ENCODE measurements at places on chromosomes 3 and 15.

GRCh38 chr15:37806808-37807207 lies 127.6 kb upstream of the TMCO5A start:
- no peak for DNase-seq

DNA sequence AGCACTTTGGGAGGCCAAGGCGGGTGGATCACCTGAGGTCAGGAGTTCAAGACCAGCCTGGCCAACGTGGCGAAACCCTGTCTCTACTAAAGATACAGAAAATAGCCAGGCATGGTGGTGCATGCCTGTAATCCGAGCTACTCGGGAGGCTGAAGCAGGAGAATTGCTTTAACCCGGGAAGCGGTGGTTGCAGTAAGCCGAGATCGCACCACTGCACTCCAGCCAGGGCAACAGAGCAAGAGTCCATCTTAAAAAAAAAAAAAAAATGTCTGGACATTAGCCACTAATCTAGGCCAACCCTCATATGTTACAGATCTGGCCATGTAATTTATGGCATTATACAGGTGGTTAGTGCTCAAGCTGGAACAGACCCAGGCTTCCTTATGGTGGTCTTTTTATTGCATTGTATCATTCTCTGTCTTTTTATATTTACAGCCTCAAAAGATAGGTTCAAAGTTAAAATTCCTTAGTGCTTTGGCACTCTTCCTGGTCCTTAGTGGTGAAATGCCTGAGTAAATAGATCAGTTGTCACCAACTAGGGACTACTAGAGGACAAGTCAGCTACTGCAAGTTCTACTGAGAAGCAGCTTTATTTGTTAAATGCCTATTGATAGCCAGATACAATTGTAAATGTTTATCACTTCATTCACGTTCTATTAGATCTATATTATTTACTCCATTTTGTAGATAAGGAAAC lies 16.0 kb downstream of the STARD9 start:
- no peak for DNase-seq

DNA sequence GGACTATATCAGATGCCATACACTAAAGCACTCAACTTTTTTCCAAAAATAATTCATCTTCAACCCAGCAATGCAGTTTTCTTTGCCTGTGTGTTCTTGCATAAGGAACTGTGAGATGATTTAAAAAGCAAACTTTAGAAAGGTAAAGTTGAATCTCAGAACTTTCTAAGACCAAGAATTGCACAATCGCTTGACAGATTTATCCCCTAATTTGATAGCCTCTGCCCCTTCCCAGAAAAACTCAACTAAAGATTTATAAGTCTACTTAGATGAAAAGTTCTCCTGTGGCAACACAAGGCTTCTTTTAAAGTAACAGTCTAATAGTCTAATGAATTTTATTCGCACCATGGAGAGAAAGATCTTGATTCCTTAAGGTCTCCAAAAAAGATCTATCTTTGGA lies 259.3 kb downstream of the MAGI1 start:
- no peak for DNase-seq

- DNase-seq: no peak
Measured at GRCh38 chr3:125220183-125220582, 7.6 kb upstream of the SLC12A8 start.

GRCh38 chr3:127915115-127915936 lies at the start of gene KBTBD12:
KBTBD12 (plus strand) TSS chr3:127915232; CDS start chr3:127923062, 7,830 bp downstream.
- DNase-seq: no peak

- no peak for DNase-seq
Measured at GRCh38 chr3:30474371-30474770, 132.0 kb upstream of the TGFBR2 start.

GRCh38 chr3:4745235-4745610 lies 234.0 kb upstream of the BHLHE40 start:
- no peak for DNase-seq

Measured in activated effector memory CD4-positive, alpha-beta T cell treated with Interleukin-2 at 50 U/mL for 16 hours (primary cell).